ENCODE measurements at places on chromosomes 1 and 21.

DNA sequence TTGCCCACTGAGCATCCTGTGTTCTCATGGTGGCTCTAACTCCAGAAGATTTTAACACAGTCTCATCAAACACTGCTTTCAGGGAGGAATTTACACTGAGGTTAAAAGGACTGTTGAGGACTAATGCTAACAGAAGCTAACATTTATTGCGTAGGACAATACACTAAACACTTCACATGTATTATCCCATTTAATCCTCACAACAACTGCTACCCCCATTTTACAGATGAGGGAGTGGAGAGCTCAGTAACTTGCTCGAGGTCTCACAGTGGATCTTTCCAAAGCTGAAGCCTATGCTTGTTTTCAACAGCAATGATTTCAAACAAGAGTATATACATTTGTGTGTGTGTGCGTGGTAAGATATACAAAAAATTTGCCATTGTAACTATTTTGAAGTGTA is 13.9 kb downstream of the ATF3 start:
- DNase-seq, result no peak

DNA sequence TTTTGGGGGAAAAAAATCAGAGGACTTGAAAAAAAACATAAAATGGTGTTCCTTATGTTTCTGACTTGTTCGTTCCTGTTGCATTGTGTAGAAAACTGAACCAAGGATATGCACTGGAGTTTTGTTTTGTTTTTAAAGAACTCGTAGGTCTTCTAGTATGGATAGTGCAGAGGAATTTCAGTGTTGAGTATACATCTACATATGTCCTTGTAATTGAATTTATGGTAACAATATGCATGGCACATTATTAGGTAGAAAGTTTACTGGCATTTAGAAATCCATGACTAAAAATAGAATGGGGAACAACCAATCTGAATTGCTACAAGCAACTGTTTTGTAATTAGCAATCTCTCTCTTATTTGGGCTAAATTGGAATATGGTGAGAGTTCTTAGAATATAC is 188.3 kb upstream of the ZRANB2 start:
- DNase-seq, result no peak

DNA sequence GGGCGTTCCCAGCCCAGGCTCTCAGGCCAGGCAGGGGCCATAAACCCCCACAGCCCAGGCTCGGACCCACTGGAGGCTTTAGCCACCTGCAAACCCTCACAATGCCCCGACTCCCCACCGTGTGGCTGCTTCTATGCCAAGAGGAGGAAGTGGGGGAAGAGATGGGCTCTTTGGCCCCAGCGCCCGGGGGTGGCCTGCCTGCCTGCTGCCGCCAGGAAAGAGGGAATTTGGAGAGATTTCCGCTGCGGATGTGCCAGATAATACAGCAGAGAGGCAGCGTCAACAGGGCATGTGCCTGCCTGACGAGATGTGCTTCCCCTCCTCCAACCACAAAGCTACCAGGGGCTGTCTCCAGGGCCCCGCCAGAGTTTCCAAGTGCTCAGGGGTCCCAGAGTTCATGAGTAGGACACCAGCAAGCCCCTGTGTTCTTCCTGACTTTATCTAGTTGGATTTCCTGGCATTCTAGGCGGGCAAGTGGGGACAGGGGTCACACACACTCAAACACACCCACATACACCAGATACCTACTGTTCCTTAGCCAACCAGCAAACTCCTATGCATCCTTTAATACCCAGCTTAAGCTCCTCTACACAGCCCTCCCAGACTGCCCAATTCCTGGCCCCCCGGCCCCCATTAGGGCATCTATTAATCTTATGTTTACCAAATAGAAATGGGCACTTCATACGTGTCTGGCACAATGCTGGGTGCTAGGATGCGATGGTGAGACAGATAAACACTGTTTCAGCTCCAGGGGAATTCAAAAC is 14.1 kb downstream of the EPHA2 start:
- DNase-seq, result no peak

DNA sequence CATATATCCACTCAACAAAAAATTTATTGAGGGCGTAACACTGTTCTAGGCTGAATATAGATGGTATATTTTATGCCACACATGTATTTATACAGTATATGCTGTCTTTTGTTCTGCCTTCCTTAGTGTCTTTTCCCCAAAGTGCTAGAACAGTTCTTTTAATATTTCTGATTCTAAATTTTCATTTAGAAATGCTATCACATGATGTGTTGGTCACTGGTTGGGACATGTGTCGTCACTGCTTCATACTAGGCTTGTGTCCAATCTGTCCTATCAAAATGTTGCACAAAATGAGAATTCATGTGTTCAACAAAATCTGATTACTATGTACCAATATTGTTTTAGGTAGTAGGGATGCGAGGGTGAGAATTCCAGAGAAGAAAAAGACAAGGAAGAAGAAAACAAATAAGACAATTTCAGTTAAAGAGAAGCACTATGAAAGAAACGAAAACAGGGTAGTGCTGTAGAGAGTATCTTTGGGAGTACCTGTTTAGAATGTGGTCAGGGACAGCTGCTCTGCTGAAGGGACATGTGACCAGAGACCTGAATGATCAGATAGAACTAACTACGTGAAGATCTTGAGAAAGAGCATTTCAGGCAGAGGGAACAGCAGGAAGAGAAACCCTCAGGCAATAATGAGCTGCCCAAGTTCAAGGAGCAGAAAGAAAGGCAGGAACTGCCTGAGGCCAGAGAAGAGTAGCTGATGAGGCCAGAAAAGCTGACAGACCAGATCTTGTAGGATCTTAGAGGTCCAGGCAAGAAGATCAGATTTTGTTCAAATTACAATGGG is 1.3 kb downstream of the KMO start:
- no peak for DNase-seq

DNA sequence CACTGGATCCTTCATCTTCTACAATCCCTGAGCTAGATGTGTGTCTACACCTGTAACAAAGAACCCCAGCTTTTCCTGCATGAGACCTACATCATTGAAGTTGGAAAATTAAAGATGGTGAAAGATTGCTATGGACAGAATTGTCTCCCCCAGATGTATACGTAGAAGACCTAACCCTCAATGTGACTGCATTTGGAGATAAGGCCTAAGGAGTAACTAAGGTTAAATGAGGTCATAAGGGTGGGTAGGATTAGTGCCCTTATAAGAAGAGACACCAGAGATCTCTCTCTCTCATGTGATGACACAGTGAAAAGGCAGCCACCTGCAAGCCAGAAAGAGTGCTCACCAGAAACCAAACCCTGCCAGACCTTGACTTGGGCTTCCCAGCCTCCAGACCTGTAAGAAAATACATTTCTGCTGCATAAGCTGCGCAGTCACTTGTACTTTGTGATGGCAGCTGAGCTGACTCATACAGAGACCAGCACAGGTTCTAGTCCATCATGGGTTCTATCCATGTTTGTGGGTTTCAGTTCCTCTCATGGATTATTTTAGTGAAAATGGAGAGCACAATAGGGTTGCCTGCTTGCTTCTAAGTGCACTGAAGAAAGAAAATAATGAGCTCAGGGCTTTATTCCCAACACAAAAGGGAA is 180.8 kb downstream of the TPR start:
- peak; percentile 24 for DNase-seq

GRCh38 chr1:50368179-50369007 is 54.9 kb downstream of the DMRTA2 start:
- DNase-seq, result peak; percentile 55

DNA sequence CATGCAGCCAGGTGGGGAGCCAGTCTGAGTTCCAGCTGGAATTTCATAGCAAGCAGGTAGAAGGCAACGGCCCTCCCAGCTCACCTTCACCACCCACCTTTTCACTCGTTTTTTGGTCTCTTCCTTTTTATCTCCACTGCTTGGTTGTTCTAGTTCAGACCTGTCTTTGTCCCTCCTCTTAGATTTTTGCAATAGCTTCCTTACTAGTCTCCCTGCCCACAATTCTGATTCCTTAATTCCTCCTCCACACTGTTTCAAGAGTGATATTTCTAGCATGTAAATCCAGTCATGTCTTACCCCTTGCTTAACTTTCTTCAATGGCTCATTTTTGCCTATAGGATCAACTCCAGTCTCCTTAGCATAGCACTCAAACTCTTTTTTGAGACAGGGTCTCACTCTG is 119.6 kb downstream of the TMEM53 start:
- DNase-seq, result no peak

DNA sequence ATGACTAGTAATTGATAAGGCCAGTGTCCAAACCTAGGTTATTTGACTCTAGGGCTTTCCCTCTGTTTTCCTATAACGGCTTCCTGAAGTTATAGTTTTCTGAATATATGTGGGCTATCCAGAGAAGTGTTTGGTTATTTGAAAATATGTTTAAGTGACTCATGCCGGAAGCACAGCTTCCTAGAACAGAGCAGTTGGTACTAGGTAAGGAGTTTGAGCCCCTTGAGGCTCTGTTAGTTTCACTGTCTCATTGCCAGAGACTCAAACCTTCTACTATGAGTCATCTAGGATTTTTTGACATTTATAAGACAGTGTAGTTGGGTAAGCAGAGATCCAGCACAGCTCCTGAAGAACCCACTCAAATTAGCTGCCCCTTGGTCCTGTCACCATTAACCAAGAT is 27.1 kb upstream of the LEPR start:
- no peak for DNase-seq

DNA sequence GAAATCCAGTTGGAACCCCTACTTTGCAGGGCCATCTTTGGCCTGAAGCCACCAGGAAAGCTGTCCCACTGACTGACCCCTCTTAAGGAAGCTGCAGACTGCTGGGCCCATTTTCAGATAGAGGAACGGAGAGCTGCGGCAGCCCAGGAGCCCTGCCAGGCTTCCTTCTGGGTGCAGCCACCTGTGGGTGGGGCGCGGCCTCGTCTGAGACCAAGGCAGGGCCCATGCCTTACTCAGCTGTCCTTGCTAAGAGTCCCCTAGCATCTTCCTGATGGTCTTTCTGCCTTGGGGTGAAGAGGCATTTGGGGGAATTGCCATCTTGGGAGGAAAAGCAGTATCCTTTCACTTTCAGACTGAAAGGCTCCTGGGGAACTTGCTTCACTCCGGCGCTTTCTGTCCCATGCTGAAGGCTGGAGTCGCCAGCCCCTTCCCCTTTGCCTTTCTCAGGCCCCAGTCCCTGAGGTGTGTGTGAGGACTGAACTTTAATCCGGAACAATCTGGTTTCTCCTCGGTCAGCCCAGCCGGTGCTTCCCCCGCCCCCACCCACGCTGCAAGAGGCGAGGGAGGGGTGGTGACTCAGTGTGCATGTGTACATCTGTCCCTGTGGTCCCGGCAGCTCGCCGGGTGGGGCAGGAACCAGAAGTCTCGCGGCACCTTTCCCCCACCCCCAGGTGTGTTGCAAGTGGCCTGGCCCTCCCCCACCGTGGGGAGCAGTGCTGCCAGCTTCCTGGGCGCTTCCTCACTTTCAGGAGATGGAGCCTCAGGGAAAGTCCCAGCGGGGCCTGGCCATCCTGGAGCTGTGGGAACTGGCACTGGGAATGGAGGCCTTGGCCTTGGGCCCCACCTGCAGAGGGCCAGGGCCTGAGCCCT is 5.1 kb downstream of the ZC3H12A start:
- peak; percentile 88 for DNase-seq

- no peak for DNase-seq
These were observed 132.0 kb downstream of the FOXD2 start for GRCh38 chr1:47569681-47570470.

- DNase-seq, result no peak
These were observed 155.5 kb upstream of the FGGY start for GRCh38 chr1:59141267-59141863.

- no peak for DNase-seq
These were observed 124.7 kb downstream of the SYT2 start for GRCh38 chr1:202585590-202585933.

- no peak for DNase-seq
These were observed 4.4 kb upstream of the FLVCR1 start for GRCh38 chr1:212853658-212854057.

All from hematopoietic multipotent progenitor cell treated with erythropoietin and hydrocortisone succinate and interleukin-3 and kit ligand, for 6 days (in vitro differentiated cells).